GM10248 (cell line): ENCODE measurements at places on chromosomes 1 and 21.

- no peak for DNase-seq
Observed at GRCh38 chr1:167404908-167405307, 113.4 kb downstream of the CD247 start.

DNA sequence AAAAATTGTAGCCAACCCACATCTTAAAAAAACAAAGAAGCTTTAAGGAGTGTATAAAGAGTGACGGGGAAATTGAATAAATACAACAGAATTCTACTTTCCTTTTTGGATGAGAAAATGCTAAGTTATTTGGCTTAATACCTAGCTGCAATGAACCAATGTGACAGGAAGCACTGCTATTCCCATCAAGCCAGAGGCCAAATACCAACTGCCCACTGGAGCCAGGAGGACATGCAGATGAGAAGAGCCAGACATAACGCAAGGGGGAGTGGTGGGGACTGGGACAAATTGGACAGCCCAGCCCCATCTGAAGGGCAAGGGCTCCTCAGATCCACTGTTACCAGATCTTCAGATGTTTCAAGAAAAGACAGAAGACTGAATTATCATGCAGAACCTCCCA, 25.7 kb downstream of the DNAJC11 start:
- no peak for DNase-seq

GRCh38 chr21:25911730-25912401, 177.1 kb downstream of the GABPA start:
- no peak for DNase-seq

GRCh38 chr21:39650801-39651200, 38.1 kb downstream of the B3GALT5 start:
- no peak for DNase-seq

GRCh38 chr1:77489910-77490309, 192.5 kb downstream of the ZZZ3 start:
- DNase-seq = no peak

GRCh38 chr1:107940017-107940577, 24.9 kb downstream of the VAV3 start:
- no peak for DNase-seq

GRCh38 chr1:93635614-93636543, 45.8 kb downstream of the BCAR3 start:
- DNase-seq = no peak

DNA sequence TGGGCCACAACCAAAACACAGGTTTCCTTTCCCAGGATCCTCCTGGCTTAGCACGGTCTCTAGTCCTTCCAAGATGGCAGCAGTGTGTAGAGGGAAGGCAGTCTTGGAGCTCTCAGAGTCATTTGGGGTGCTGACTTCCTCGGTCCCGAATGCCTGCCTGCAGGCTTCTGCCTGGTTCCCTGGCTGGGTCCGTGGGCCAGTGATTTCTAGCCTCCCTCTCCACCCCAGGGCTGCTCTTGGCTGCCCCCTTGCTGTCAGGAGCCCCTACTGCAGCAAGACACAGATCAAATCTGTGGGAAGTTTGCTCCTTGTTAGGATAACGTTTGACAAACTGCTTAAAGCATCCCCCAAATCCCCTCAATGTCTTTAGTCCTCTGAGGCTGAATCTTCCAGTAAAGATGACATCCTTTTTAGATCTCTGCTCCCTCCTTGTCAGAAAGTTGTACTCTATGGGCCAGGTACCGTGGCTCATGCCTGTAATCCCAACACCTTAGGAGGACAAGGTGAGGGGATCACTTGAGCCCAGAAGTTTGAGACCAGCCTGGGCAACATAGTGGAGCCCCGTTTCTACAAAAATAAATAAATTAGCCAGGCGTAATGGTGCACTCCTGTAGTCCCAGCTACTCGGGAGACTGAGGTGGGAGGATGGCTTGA, 272.5 kb downstream of the RRAGC start:
- peak; percentile 83 for DNase-seq

GRCh38 chr1:16286122-16286521, 49.1 kb upstream of the CPLANE2 start:
- no peak for DNase-seq

- DNase-seq = no peak
Observed at GRCh38 chr1:34976384-34977209, 8.6 kb downstream of the TMEM35B start.

GRCh38 chr1:53112271-53112774, 30.1 kb downstream of the SLC1A7 start:
- no peak for DNase-seq

GRCh38 chr21:41326414-41327080, 9.9 kb downstream of the FAM3B start:
- DNase-seq = no peak

- no peak for DNase-seq
Observed at GRCh38 chr1:56683569-56683968, 38.5 kb downstream of the PRKAA2 start.

DNA sequence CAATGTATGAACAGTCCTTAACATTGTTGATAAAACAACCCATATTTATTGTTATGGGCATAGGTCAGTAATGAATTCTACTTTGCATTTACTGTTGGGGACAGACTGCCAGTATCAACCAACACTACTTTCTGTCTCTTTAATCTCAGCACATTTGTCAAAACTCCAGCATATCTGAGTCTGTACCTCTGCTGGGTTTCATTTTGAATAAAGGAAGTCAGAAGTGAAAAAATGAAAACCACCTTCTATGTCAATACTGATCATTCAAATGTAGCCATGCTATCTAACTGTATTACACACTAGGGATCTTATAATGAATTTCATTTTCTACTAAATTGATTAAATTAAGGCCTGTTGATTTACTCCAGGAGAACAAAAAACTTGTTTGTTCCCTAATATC, 24.2 kb upstream of the CXADR start:
- DNase-seq = no peak

DNA sequence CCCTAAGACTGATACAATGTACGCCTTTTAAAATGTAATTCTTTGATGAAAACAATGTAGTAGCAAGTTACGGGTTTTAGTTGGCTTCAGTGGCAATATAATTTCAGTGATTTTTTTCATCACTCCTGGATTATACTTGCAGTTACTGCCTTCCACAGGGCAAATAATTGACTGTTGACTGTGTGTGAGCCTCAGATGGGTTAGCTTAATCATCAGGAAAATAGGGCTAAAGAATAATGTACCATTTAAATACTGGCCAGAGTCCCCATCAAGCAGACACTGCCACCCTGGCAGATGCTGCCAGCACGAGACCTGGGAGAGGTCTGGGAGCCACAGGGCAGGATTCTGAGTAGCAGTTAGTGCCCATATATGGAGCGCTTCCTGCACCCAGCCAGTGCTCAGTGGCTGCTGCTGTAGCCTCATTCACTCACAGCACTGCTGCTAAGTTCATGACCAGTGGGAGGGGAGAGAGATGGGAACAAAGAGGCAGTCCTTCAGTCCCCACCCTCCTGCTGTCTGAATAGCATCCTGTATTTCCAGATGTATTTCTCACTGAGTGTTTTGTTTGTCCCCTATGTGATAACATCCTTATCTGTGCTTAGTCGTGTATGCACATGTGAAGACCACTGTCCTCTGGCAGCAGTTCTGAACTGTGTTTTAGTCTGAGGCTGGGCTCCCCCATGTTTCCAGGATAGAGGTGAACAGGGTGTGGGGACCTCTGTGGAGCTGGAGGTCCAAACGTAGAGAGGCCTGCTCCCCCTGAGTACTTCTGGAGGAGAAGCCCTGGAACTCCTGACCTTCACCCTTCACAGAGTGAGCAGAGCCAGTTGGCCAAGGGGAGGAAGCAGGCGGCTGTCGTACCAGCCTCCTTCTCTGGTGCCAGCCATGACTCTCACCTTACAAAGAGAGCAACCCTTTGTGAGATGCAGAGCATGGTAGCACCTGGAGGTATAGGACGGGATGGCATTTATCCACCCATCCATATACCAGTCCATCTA, 80.4 kb downstream of the ADARB1 start:
- DNase-seq = no peak

- no peak for DNase-seq
Observed at GRCh38 chr1:206698011-206698410, 13.3 kb downstream of the MAPKAPK2 start.

DNA sequence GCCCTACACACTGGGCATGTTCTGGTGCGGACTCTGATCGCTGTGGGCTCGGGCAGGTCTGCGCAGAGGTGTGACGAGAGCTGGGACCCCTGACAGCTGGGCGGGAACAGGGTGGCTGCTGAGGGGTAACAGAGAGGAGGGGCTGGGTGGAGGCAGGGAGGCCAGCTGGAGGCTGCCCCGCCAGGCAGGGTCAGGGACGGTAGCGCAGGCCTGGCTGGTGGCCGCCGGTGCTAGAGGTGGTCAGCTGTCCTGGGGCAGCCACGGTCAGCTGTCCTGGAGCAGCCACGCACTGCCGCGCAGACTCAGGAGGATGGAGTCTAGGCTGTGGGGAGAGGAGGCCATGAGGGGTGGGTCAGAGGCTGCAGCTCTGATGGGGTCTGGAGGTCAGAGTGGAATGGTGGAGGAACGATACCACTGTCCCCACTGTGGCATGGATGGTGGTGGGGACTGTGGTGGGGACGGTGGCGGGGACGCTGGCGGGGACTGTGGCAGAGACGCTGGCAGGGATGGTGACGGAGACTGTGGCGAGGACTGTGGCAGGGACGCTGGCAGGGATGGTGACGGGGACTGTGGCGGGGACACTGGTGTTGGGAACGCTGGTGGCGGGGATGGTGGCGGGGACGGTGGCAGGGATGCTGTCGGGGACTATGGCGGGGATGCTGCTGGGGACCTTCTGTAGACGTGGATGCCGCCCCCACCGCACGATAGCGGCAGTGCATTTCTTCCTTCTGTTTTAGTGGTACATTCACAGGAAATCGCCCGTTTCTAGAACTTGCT, 21.3 kb upstream of the LRRC3 start:
- DNase-seq = no peak

- DNase-seq = no peak
Observed at GRCh38 chr1:107788206-107789202, 176.5 kb downstream of the VAV3 start.

DNA sequence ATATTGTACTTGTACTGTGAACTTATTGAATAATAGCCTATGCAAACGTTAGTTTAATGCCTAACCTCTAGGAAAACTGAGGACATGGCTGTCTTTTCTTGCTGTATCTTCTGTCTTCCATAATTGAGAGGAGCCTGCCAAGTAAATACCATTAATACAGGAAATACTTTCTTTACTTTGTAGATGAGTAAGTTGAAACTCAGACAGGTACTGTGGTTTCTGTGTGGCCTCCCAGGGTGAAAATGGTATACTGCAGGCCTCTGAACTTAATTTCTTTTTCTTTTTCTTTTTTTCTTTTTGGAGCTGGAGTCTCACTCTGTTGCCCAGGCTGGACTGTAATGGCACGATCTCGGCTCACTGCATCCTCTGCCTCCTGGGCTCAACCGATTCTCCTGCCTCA, 208.8 kb upstream of the ADGRL4 start:
- DNase-seq = no peak

DNA sequence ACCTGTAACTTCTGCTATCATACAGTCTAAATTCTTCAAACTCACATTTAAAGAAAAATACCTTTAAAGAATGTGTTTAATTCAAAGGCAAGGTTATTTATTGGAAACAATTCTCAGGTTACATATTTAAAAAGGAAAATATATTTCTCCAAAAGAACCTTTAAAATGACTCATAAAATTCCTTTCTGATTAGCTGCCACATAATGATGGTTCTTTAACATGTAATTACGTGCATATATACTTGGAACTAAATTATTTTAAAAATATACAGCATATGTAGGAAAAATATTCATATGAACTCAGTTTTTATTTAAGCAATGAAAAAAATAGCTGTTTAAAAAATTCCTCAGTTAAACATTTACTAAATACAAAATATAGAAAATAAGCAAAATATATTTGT, 173.6 kb downstream of the COP1 start:
- DNase-seq = no peak

DNA sequence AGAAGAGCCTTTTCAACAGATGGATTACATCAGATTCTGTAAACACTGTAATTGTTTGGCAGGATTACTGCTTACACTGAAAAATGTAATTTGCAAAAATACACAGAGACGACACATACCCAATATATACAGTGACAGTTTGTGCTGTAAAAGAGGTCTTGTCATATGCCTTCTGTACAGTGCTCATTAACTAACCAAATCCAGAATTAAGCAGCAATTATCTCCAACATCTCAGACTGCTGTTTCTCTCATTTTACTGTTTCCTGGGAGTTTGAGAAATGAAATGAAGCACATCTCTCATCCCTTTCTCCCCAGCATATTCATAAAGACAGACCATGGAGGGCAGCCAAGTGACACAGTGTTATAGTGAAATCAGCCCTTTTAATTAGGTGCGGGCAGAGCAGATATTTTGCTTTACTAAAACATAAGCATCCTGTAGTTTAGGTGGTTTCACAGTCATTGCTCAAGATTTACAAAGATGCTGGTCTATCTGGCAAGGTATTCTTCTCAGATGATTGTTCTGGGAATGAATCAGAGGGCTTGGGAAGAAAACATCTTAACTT, 618.4 kb upstream of the USP24 start:
- DNase-seq = no peak

- peak; percentile 57 for DNase-seq
Observed at GRCh38 chr1:154975409-154976059, 1.1 kb downstream of the CKS1B start.

DNA sequence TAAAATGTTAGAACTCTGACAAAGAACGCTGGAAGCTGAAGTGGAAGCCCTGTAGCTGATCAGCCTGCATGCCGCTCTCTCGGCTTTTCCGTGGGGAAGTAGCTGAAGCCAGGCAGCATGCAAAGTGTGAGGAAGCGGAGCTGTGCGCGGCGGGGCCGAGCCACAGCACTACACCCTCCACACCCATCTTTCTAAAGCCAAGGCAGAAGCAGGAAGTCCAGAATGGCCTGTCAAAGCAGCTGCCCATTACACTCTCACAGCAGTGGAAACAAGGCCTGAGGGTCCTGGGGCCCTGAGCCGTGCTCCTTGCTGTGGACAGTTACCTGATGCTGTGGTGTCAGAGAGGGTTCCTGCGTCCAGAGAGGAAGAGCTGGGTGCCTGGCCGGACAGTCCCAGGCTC, 69.6 kb downstream of the UBR4 start:
- DNase-seq = no peak

GRCh38 chr1:206544562-206545257, 37.4 kb downstream of the RASSF5 start:
- DNase-seq = peak; percentile 85

DNA sequence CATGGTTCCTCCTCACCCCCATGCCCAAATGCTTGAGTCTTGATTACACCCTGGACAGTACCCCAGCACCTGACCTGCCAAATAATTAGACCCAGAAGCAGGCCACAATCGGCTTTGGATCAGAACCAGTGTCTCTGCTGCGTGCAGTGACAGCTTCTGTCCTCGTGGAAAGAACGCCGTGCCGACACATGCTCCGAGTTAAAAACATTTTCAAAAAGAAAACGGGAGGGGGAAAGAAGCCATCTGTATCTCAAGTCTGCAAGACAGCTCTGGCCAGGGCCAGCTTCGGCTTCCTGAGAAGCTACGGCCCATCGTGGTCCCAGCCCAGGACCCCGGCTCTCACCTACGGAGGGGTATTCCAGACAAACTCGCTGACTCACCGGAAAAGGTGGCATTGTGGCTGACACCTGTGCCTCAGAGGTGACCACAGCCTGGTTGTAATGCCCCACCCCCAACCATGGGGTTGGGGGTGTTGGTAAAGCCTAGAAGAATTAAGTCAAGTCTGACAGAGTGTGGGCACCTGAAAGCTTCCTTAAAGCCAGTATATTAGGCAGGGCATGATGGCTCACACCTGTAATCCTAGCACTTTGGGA, 25.8 kb downstream of the SSBP3 start:
- no peak for DNase-seq

GRCh38 chr1:244497805-244498204, 36.7 kb downstream of the CATSPERE start:
- DNase-seq = no peak
